ENCODE measurements at places on chromosomes 1 and 21.

- no peak for DNase-seq
These were observed 24.4 kb downstream of the CAP1 start for GRCh38 chr1:40064797-40065499.

- DNase-seq = no peak
These were observed 26.4 kb downstream of the WLS start for GRCh38 chr1:68205794-68206358.

DNA sequence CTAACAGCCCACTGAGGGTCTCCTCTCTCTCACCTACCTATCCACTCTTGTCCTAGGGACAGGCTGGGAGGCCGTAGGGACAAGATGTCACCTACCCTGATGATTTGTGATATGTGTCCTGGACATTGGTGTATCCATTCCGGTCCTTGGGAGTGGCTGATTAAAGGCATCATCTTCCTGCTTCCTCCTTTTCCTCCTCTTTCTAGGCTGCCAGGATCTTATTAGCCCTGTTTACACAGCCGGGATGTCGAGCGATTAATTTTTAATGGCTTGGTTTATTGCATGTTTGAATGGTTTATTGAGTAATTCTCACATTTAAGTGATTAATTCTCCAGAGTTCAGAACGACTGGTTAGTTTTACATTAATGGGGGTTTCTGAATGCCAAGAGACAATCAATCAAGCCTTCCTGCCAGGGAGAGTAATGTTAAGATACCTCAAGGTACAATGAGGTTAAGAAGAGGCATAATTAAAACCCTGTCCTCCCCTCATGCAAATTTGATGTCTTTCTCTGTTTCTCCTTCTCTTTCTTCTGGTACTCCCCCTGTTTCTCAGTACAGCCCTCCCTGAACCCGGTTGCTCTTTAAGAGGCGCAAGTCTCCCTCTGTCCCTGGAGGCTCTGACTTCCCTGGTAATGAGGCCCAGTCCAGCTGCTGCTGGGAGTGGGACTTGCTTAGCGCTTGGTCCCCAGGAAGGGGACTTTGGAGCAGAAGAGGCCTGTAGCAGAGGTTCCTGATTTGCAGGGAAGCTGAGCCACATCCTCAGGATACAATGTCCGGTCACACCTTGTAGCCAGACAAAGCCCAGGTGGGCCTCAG is 50.9 kb downstream of the ACTL8 start:
- no peak for DNase-seq

DNA sequence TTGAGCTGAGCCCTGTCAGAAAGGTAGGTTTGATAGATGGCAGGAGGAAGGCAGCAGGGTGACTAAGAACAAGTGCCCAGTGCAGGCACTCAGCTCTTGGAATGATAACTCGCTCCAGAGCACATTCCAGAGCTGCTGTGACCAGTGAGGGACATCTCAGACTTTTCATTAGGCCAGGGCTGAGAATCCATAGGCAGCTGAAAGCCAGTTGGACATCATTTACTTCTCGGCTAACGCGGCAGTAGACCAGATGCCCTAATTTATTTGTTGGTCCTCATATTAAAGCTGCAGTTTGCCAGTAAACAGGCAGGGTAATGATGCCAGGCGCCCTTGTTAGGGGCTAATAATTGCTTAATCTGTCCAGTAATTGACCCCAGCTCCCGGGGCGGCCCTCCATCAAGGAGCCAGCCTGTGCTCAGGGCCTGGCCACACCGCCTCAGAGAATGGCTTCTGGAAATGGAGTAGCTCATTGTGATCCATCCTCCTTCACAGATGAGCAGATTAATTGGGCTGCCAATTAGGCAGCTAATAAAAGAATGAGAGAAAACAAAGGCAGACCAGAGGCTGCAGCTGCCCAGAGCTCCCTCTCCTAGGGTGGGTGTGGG is 122.0 kb downstream of the BEND5 start:
- no peak for DNase-seq

GRCh38 chr1:22399421-22400091 is 52.1 kb upstream of the ZBTB40 start:
- DNase-seq = no peak

DNA sequence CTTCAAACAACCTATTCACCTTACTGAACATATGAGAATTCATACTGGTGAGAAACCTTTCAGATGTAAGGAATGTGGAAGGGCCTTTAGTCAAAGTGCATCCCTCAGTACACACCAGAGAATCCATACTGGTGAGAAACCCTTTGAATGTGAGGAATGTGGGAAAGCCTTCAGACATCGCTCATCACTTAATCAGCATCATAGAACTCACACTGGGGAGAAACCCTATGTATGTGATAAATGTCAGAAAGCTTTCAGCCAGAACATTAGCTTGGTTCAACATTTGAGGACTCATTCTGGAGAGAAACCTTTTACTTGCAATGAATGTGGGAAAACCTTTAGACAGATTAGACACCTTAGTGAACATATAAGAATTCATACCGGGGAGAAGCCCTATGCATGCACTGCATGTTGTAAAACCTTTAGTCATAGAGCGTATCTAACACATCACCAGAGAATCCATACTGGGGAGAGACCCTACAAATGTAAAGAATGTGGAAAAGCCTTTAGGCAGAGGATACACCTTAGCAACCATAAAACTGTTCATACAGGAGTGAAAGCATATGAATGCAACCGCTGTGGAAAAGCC is 13.2 kb upstream of the EXO5 start:
- DNase-seq = no peak

- no peak for DNase-seq
These were observed 59.0 kb upstream of the LBR start for GRCh38 chr1:225486856-225487255.

DNA sequence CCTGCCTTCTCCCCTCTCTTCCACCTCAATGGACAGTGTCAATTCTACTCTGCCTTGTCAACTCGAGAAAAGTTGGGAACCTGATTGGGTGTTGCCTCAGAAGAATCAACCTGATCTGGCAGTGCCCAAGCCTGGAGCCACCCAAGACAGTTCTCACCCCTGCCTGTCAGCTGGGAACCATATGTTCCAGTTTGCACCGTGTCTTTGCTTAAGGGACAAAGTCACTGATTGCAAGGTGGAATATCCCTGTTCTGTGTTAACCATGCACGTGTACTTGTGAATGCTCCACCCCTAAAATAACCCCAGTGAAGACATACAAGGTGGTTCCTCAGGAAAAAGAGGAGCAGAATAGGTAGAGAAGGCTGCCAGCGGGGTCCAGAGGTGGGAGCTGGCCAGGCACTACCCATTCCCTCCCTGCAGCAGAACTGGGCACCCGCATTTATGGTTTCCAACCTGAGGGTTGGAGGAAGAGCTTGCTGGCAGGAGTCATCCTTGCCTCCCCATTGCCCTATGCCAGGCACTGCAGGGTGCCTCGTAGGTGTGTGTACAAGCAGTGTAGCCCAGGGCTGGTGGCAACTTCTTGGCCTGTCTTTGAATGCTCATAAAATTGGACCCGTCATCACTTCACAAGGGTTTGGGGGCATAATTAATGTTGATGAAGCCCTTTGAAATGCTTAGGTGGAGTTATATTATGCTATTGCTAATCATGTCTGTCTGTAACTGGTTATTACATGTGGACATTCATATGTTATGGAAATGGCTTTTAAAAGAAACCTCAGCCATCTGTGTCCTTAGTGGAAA is 11.3 kb downstream of the NIPAL3 start:
- no peak for DNase-seq

DNA sequence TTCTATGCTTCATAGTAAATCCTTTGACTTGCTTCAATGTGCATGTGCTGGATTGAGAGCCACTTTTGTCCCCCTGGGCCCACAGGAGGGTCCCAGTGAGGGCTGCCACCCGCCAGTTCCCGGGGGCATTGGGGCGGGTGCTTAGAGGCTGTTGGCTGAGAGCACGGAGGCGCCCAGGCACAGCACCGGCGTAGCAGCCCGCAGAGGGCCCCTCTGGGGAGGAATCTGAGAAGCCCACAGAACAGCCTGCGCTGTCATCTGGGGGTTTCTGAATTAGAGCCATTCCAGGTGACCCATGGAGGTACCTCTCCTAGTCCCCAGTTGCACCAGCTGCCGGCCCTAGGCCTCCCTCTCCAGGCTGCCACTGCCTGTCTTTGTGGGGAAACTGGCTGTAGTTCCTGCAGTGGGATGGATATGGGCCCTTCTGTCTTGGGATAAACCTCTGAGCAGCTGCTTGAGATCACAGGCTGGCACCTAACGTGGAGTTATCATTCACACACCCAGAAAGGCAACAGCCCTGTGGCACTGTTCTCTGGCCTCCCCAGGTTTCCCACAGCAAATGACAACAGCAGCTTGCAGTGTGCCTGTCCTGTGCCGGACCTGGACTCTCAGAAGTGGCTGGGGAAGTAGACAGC is 39.5 kb downstream of the TMEM51 start:
- DNase-seq = no peak

DNA sequence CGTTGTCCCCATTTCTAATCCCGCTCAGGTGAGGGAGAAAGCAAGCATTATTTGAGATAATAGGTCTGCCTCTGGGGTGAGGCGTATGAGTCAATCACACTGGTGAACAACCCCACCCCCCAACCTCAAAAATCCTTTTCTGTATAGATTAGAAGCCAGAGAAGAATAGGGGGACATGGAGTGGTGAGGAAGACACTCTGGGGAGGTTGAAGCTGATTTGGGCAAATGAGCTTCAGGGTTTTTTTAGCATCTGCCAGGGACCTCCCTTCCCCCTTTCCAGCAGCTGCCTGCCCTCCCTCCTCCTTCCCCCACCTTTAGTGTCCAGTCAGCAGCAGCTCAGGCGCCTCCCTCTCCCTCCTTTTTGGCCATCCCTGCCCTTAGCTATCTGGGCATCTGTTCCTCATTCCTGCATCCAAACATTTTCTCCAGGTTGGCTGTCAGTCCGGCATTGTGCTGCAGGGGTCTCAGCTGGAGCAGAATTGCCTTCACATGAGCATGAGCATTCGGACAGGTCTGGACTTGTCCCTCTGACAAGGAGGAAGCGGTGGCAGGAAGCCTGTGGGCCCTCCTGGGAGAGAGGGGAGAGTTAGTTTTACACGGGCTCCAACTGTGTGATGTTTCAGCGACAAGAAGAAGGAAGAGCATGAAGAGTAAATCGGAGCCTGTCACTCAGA is 30.8 kb upstream of the PTGFRN start:
- no peak for DNase-seq

DNA sequence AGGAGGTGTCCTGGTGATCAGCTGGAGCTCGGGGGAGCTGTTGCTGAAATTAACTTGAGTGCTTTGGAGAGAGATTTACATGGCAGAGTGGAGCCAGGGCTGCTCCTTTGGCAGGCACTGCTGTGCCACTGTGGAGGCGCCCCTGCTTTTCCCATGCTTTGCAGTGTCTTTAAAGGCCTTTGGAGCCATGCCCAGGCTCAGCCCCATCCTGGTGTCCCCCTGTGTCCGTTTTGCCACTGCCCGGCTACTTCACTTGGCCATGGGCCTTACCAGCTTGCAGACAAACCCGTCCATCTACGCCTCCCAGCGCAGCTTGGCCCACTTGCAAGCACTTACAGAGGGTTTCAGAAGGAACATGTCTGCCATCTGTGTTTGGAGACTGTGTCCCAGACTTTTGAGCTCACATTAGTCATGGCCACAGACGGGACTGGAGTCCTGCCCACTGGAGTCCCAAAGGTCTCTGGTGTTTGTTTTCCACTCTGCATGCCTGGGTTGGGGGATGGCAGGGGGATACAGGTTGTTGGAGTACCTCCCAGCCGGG is 18.2 kb upstream of the LAMTOR5 start:
- no peak for DNase-seq

DNA sequence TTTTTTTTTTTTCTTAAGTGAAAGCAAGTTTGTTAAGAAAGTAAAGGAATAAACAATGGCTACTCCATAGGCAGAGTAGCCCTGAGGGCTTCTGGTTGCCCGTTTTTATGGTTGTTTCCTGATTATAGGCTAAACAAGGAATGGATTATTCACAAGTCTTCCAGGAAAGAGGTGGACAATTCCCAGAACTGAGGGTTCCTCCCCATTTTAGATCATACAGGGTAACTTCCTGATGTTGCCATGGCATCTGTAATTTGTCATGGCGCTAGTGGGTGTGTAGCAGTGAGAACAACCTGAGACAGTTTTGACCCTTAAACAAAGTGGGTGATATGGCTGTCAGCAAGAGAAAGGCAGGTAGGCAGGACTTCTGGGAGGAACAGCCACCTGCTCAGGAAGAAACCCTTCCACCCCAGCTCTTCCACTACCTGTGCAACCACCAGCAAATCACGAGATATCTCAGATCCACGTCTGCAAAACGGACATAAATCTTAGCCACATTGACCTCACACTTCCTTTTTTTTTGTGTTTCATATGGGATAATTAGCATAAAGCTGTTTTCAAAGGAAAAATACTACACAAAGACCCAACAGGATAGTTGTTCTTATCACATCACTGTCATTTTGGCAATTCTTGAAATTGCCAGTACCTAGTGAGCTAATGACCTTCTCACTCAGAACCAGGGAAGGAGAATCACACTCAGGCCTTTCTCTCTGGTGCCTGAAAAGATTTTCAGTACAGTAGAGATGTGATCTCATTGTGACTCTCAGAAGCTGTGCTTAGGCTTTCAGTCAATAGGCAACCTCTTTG is 34.8 kb upstream of the DUSP10 start:
- DNase-seq = no peak

All from epithelial cell of proximal tubule (primary cell).